ENCODE measurements at places on chromosomes 4 and X.

GRCh38 chr4:143406523-143406922 lies 69.8 kb downstream of the GAB1 start:
- no peak for DNase-seq

- no peak for DNase-seq
These were observed 1226.2 kb upstream of the TENM3 start for GRCh38 chr4:181017038-181017437.

- DNase-seq, result no peak
These were observed 3.3 kb upstream of the GPRASP2 start for GRCh38 chrX:102708900-102709299.

DNA sequence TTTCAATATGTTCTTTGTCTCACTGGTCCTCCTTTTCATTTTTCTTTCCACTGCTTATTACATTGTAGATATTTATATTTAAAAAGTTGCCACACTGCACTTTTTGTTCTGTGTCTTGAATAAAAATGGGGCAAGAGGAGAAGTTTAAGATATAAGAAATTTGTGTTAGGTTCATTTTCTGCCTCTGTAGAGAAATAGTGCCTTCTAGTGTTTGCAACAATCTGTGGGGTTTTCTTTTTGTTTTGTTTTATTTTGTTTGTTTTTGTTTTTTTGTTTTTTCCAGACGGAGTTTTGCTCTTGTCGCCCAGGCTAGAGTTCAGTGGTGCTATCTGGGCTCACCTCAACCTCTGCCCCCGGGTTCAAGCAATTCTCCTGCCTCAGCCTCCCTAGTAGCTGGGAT lies 20.1 kb upstream of the SMIM14 start:
- no peak for DNase-seq

DNA sequence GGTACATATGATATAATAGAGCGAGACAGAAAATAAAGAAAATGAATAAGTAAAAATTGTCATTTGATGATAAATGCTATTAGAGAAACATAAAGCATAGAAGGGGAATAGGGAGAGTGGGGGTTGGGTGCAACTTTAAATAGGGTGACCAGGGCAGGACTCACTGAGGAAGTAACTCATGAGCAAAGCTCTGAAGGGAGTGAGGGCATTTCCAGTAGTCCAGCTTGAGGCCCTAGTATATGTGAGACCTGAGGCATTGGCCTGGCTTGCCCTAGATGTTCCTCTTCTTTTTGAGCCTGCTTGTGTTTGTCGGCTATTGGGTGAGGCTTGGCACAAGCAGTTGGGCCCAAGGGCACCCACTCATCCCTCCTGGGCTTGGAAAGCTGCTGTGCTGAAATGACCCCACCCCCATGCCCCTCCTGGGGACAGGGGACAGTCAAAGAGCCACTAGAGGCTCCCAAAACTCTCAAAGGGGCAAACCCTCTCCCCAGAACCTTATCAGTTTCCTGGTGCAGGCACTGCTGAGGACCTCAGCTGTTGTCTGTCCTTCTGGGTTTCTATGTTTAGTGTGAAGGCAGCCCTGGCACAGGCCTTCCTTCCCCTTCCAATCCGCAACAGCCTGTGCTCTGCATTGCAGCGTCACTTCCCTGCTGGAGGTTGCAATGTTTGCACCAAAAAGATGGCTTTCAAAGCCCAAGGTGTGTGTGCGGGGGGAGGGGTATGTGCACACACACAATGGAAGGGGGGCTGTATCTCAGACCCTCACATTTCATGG lies 40.1 kb downstream of the APLN start:
- no peak for DNase-seq

DNA sequence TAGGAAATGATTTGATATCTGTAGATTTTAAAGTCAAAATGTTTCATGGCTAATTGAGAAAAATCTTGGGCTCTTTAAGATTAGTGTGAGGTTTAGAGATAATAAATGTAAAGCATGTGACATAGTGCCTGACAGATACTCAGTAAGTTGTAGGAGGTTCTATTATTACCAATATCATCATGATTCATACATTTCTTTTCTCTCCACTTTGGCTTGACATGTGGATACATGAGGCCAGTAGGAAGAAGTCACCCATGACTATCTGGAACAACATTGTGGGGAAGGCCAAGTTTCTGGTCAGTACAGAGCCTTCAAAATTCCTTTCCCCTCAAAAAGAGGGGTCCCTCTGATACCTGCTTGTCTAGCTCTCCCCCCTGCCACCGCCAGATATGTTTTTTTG lies 91.2 kb upstream of the SORBS2 start:
- no peak for DNase-seq

- DNase-seq, result no peak
These were observed 70.7 kb downstream of the EVC start for GRCh38 chr4:5781691-5782090.

- no peak for DNase-seq
These were observed 10.0 kb downstream of the QRFPR start for GRCh38 chr4:121370729-121371325.

DNA sequence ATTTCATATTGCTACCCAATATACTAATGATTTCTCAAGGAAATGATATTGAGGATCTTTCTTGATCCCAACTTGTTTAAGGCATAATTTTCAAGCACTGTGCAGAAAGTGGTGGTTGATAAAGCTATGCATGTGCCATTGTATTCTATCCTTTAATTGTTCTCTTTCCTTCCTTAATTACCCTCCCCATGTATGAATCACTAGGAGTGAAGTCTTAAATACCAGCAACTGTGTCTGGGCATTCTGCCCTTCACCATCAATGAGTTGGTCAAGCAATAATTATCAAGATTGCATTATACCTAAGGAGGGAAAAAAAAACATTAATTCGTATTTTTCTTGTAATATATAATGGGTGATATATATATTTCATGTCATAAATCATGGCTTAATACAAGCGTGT lies 111.8 kb upstream of the FRMPD4 start:
- no peak for DNase-seq

DNA sequence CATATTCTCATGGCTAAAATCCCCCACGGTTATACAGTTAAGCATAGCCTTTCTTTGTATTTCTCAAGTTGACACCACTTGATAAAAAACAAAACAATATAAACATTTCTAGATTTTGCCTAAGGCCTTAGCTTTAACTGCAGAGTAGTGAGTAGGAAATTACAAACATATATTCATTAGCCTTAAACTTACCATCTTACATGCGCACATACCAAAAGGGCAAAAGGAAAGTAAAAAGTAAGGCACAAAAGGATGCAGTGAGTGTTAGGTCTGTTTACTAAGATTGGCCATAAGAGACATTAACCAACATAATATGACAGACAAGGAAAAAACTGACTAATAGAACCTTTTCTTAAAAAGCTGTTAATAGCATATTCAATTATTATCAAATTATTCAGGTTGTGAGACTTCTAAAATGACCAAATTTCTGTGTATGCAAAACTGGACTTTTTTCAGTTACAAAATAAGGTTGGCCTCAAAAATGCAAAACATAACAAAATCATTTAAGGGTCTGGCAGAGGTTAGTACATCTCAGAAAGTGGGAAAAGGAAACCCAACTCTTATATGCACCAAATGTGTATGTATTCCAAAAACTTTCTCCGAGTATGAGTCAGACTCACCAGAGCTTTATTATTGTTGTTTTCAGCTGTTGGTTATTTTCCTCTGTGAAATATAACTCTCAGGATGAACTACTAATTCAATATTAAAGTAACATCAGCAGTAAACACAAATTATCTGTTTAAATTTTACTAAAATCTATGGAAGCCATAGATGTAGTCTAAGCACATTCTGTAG lies 39.9 kb downstream of the SEPSECS start:
- no peak for DNase-seq

All from retinal pigment epithelial cell (primary cell).